ENCODE measurements at places on chromosomes 12 and 14. TPM values are rescaled to one million over a fixed set of nuclear protein-coding genes. Genes with fewer than 3 reads are reported as not detected.

Gene GPX2
- total RNA-seq, result 489 TPM

Gene NOVA1
- total RNA-seq, result 3.6 TPM

Gene ARMH4
- total RNA-seq, result 0.57 TPM

Gene BMP4
- total RNA-seq, result 14.5 TPM

Gene MYF6
- total RNA-seq, result not detected

Gene KCTD10
- 74.8 TPM for total RNA-seq

Gene CDKN3
- 59.5 TPM for total RNA-seq

Gene SERPINA4
- not detected for total RNA-seq

GRCh38 chr12:8662593-8662992 is at the start of gene MFAP5:
Gene MFAP5, minus strand, starts transcription at chr12:8662826. Its CDS starts 722 bp downstream, at chr12:8662104.
- DNase-seq, result no peak

DNA sequence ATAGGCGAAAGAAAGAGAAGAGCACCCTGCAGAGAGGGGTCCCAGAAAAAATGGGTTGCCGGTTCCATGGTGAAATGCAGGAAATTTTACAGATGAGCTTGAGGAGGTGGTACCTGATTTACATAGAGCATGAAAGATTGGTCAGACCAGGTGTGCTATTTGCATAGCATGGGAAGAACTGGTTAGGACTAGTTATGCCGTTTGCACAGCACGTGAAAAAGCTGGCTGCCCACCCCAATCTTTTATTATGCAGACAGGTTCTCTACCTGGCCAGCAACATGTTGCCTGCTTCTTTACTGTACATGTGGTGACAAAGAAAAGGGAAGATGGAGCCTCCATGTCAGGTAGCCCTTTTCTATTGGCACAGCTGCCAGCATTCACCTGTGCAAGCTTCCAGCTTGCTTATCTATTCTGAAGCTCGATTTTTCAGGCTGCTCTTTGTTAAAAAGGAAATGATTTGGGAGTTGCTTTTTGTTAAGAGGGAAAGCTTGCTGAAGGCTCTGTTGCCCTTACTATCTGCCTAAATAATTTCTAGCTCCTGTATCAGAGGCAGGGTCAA is 62.9 kb upstream of the ELK3 start:
- no peak for DNase-seq

GRCh38 chr12:107761502-107761904 is 566 bp upstream of the PRDM4 start:
- no peak for DNase-seq

GRCh38 chr12:102549691-102550090 is 69.3 kb upstream of the IGF1 start:
- no peak for DNase-seq

GRCh38 chr12:72207486-72208409 is 64.4 kb upstream of the TRHDE start:
- no peak for DNase-seq

DNA sequence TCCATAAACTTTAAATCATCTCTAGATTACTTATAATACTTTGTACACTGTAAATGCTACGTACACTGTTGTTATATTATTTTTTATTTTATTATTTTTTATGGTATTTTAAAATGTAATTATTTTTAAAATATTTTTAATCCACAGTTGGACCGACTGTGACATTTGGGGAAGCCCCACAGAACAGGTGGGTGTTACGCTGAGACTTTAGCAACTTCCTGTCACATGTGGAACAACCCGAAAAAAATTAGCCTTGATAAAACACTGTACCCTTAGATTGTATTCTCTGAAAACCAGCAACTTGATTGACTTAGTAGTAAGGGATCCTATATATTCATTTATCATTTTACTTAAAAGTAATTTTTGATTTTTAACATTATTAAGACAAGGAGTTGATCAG is 1755.7 kb upstream of the SEL1L start:
- DNase-seq, result no peak

DNA sequence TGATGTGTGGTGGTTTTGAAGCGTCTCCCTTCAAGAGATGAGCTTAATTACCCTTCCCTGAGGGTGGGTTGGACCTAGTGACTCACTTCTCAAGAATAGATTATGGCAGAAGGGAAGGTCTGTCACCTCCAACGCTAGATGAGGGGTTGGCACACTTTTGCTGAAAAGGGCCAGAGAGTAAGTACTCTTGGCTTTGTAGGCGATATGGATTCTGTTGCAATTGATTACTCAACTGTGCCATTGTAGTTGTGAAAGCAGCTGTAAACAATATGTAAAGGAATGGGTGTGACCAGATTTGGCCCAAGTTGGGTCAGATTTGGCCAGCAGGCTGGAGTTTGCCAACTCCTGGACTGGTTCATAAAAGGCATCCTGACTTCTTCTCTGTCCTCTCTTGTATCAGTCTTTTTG is 53.3 kb downstream of the SMIM41 start:
- no peak for DNase-seq

DNA sequence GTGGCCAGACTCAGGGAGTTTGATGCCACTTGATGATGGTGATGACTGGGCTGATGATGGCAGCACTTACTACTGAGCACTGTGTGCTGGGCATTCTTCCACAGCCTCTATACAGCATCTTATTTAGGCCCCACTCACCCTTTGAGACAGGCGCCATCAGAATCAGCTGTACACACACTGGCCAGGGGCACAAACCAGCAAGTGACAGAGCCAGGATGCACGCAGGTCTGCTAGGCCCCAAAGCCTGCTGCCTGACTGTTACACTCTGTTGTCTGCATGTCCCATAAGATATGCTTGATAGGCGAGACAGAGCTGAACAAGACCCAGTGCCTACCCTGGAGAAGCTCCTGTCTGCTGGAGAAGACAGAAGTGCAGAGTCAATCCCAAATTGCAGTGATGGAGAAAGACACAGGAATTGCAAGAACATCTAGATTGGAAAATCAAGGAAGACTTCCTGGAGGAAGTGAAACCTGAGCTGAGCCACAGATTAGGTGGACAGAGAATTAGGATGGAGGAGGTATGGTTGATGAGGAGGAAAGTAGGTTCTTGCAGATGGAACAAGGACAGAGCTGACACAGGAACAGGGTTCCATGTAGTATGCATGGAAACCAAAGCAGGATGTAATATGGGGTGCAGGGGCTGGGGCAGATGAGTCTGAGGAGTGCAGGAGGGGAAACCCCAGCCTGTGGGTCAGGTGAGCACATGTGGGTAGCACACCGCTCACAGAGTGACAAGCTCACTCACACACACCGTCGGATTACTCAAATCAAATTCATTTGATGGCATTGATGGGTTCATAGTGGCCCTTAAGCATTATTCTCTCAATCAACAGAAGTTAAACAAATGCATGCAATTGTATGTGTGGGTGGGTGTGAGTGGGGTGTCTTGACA is 117.3 kb downstream of the BEGAIN start:
- DNase-seq, result no peak

DNA sequence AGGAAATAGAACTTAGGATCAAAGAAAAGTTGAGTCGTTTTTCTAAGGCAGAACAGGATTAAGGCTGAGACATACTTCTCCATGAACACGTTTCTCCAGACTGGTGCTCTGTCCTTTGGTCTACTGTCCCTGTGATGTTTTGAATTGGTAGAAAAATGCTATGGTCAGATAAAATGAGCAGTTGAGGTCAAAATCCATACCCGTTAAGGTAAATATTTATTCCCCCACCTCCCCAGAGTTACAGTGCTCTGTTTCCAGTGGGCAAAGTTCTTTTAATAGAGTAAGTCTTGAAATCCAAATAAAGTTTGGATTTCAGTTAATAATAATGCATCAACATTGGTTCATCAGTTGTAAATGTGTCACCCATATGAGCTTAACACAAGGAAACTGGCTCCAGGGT is 74.5 kb downstream of the PTHLH start:
- DNase-seq, result no peak

DNA sequence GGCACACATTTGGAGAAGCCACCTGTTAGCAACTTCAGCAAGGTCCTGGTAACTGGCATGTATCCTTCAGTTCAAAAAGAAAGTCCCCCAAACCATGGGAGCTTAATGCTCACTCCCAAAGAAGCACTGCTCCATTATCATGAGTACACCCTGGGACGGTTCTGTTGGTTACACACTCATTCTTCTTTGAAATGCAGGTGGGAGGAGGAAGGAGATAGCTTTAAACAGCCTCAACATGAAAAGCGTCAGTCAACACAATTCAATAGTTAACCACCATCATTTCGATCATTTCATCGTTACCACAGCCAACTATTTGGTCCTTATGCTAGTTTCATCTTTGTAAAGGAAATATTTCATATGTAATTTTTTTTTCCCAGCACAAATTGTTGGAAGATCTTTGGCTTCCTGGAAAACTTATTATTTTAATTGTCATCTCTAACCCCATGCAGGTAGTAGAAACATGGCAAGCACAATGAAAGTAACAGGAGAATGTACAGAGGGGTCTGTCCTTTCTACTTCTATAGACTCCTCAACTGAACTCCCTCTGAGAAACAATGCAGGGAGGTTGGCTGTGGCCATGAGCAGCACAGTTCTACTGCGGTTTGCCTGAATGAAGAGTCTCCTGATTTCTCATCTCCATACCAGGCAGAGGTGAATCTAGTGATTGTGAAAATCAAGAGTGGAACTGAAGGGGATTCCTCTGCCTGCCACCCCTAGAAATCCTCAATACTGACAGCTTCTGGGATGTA is 196.4 kb upstream of the FOXN3 start:
- no peak for DNase-seq

GRCh38 chr14:103031956-103032355 is 25.4 kb downstream of the CDC42BPB start:
- peak; percentile 55 for DNase-seq

- no peak for DNase-seq
Measured at GRCh38 chr12:87870061-87870460, 159.1 kb downstream of the C12orf50 start.

GRCh38 chr14:99539491-99539890 is 58.3 kb downstream of the CCNK start:
- DNase-seq, result no peak

DNA sequence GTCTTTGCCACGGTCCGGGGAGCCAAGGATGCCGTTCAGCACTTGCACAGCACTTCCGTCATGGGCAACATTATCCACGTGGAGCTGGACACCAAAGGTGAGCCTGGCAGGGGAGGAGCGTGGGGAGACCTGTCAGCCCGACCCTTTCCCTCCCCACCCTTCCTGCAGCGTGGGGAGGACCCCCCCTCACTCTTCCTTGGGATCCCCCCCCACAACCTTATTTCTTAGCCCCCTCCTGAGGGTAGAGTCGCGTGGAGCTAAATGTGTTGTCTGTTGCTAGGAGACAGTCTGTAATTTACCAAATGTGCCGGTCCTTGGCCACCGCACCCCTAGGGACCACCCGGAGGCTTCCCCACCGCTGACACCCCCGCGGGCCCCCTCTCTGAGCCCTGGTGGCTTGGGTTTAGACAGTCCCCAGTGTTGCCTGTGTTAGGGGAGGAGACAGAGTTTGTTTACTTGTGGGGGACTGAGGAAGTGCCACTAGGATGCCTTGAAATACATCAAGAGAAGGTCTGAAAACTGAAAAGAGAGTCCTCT is 2.3 kb downstream of the SETD1B start:
- DNase-seq, result peak; percentile 50

DNA sequence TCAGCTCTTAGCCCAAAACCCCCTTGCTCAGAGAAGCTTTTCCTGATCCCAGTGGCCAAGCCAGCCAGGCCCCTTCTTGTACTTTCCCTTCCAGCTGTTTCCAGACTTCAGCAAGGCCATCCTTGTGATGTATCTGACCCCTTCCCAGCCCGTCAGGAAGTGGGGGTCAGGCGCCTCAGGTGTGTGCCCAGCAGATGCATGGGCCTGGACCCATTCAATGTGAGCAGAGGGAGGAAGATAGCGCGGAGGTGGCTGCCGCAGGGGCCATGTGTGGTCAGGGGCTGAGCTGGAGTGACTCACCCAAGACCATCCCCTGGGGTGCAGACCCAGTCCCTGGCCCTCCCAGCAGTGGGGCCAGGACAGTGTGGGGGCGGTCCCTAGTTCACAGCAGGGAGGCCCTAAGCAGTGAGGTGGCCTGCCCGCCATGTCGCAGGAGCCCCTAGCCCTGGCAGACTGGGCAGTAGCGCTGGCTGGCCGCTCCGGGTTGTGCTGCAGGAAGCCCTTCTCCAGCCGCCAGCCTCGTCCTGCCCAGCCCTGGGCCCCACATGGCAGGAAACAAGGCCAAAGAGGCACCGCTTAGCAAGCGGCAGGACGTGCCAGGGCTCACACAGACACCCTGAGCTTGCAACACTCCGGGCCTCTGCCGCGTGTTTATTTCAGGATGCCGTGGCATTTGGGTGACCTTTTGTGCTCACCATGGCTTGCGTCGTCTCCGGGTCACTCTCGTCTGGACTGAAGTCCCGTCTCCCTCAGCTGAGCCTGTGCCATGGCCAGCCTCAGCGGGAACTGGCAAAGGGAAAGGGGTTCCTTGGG is 12.0 kb downstream of the ADSS1 start:
- DNase-seq, result peak; percentile 42

GRCh38 chr12:49776858-49777257 is 35.5 kb downstream of the TMBIM6 start:
- DNase-seq, result no peak

GRCh38 chr12:25617991-25618390 is 64.9 kb upstream of the LMNTD1 start:
- DNase-seq, result no peak

GRCh38 chr12:47753021-47754001 is 5.4 kb downstream of the RAPGEF3 start:
- peak; percentile 76 for DNase-seq

- peak; percentile 58 for DNase-seq
Measured at GRCh38 chr14:73743431-73743931, 29.3 kb upstream of the PNMA1 start.

DNA sequence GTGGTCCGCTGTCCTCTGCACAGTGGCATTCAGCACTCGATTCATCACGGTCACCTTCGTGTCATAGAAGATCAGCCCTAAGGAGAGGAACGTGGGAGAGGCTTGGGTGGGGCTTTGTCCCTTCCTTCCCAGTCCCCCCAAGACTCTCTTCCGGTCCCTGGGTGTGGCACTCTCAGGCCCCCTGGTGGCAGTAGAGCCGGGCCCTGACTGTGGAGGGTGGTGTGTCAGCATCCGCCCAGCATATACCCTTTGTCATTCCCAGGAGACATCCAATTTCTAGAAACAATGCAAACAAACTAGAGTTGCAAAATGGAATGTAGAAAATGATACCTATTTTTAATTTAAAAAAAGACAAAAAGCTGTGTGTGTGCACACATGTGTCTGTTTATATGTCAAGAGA is 45.0 kb downstream of the TRAFD1 start:
- no peak for DNase-seq

DNA sequence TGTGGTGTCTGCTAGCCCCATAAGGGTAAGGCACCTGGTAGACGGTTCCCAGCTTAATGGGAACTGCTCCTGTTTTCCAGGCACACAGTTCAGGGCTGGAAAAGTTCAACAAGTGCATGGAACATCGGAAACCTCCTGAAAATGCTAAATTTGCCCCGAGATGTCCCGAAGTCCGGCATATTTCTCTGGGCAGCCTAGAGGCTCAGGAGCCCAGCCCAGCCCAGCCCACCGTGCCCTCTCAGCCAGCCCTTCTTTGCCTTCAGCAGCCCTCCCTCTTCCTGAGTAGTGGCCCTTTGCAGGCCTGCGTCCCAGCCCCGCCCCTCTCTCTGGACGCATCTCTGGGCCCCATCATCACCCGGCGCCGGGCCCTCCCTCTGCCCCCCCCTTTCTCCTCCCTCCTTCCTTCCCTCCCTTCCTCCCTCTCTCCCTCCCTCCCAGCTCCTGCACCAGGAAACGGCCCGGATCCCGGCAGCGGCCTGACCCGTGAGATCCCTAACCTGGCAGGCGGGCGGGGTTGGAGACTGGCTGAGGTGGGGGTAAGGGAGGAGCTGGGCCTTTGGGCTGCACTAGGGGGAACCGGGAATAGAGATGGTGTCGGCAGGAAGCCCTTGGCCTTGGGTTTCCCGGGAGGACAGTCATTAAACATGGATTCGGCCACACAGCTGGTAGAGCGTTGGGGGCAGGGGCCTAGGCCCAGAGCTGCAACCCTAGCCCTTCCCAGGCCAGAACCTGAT is at the start of gene BCL2L2:
Gene BCL2L2, plus strand, starts transcription at position 422 of the 734 bp plus-strand sequence. CDS start 935 bp downstream, outside the sequence.
- peak; percentile 96 for DNase-seq

All from colonic mucosa (tissue), 4 donors.